Dermis microvascular lymphatic vessel endothelial cell (primary cell): ENCODE measurements at places on chromosomes 5 and 9.

DNA sequence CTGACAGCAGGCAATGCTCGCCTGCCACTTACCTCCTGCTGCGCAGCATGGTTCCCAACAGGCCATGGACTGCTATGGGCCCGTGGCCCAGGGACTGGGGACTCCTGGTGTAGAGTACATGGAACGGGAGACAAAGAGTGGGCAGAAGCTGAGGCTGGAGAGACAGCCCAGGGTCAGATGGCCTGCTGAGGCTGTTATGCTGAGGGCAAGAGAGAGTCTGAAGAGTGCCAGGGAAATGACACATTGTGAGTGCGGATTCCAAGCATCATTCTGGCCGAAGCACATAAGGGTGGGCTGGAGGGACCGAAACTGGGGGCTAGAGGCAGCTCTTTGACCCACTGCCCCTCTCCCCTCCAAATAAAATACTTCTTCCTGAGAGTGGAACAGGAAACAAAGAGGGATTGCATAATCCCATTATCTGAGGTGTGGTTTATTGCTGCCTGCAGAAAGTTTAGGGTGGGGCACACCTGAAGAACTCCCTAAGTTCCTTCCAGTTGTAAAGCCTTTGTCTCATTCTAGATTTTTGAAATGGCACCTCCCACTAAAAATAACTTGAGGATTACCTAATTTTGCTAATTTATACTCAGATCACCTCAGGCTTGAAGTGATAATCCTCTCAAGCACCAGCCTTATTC is 158.1 kb downstream of the ATP10B start:
- no peak for DNase-seq

DNA sequence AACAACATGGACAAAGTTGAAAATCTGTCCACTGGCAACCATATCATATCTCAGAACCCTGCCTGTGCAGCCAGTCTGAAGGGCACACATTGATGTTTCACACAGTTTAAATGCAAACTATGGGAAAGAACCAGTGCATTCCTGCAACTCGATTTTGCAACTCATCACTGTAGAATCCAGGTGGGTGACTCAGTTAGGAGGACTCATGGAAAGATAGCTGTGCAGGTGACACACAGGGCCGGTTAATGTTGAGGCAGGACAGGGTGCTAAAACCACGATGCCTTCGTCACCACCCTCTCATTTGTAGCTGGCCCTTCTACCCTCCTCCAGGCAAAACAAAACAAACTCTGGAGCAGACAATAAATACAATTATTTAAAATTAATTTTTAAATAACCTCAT is 62.8 kb downstream of the TLE1 start:
- DNase-seq = no peak

GRCh38 chr5:127832067-127832466 is 128.9 kb downstream of the CCDC192 start:
- no peak for DNase-seq

GRCh38 chr5:123787635-123788034 is 275.7 kb downstream of the CSNK1G3 start:
- DNase-seq = no peak

- peak; percentile 59 for DNase-seq
Measured at GRCh38 chr9:105414947-105415661, 32.7 kb upstream of the FSD1L start.

DNA sequence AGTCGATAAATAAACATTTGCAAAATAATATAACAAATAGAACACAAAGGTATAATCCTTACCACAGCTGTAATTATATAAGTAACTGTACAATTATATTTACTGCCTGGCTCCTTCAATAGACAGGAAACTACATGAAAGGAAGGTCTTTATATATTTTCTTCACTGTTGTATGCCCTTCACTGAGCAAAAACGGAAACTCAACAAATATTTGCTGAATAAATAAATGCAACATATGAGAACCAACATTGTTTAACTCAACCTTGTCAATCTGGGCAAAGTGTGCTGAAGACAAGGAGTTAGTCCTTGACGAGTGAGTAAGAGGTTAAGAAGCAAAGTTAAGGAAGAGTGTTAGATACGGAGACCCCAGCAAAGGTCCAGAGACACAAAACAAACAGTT is 22.6 kb downstream of the PSMD5 start:
- no peak for DNase-seq

- DNase-seq = peak; percentile 58
Measured at GRCh38 chr9:36470643-36471290, 70.7 kb upstream of the RNF38 start.

GRCh38 chr5:39526914-39527477 is 102.2 kb upstream of the DAB2 start:
- peak; percentile 82 for DNase-seq

GRCh38 chr5:158640593-158640980 is 459.1 kb downstream of the EBF1 start:
- DNase-seq = no peak

- no peak for DNase-seq
Measured at GRCh38 chr9:126642839-126643238, 29.1 kb downstream of the LMX1B start.

- peak; percentile 62 for DNase-seq
Measured at GRCh38 chr9:22237497-22238363, 208.9 kb upstream of the DMRTA1 start.

DNA sequence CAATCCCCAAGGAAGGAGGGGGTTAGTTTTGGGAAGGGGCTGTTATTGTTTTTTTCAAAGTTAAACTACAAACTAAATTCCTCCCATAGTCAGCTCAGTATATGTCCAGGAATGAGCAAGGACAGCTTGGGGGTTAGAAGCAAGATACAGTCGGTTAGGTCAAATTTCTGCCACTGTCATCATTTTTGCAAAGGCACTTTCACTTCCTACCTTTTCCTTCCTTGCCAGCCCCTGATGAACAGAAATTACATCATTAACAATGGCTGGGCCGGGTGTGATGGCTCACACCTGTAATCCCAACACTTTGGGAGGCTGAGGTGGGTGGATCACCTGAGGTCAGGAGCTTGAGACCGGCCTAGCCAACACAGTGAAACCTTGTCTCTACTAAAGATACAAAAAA is 51.5 kb upstream of the HRH2 start:
- no peak for DNase-seq

DNA sequence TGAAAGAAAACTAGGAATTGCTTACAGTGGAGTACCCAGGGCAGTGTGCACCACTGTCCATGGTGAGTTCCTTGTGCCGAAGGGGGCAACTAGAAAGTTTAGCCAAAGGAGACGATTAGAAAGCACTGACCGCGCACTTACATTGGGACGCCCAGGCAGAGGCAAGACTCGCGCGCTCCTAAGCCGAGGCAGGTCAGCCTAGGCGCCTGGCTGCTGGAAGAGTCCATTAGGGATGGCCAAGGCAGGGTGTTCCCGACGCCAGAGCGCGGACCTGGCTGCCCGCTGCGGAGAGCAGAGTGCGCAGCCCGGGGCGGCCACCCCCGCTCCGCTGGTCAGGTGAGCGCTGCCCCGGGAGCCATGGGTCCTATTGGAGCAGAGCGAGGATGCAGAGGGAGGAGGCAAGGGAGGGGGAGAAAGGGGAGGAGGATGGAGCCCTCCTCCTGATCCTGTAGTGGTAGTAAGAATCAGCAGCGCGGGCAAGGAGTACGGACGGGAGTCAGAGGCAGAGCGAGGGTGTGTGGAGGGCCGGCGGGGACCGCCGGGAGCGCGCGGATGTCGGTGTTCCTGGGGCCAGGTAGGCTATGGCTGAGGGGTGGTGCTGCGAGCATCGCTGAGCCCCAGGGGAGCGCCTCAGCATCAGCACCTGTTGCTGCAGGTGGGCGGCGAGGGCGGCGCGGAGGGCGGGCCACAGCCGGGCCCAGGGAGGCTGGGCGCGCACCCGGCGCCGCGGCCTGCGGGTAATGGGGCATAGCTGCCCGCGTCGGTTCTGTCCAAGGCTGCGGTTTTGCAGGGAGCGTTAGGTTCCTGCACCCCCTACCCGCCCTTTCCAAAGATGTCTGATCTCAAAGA is at the start of gene ADGRV1:
ADGRV1 (plus strand) TSS at position 454 of the 849 bp plus-strand sequence; CDS start at position 553, 99 bp downstream.
- DNase-seq = peak; percentile 41

GRCh38 chr5:61397238-61397637 is 65.2 kb downstream of the ZSWIM6 start:
- no peak for DNase-seq

DNA sequence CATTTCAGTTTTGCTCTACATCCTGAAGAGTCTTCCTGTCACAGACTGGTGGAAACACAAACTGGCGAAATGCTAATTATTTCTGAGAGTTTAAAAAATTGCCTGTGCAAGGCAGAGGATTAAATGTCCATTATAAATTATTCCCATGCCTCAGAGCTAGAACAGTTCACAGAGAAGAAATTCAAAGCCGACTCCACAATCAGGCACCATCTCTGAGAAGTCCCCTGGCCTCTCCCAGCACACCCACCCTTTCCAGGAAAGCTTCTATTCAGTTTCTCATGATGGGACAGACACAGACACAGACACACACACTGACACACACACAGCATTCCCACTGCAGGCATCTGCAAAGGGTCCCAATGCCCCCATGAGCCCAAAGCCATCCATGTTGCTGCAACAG is 253.1 kb downstream of the DENND1A start:
- DNase-seq = no peak

DNA sequence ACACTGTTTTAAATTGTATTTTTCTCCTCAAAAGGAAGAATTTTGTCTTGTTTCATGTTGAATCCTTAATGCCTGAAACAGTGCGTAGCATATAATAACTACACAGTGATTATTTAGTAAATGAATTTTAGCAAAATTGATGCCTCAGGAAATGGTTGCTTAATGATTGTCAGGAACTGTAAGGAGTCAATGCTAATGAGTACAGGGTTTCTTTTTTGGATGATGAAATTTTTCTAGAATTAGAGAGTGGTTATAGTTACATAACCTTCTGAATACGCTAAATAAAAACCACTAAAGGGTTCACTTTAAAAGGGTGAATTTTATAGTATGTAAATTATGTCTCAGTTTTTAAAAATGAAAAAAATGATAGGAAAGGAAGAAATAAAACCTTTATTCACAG is 14.9 kb downstream of the FAM151B start:
- no peak for DNase-seq

GRCh38 chr9:114583371-114584155 is 4.0 kb upstream of the ATP6V1G1 start:
- DNase-seq = no peak

GRCh38 chr9:133513214-133514100 is 11.3 kb downstream of the MYMK start:
- no peak for DNase-seq

DNA sequence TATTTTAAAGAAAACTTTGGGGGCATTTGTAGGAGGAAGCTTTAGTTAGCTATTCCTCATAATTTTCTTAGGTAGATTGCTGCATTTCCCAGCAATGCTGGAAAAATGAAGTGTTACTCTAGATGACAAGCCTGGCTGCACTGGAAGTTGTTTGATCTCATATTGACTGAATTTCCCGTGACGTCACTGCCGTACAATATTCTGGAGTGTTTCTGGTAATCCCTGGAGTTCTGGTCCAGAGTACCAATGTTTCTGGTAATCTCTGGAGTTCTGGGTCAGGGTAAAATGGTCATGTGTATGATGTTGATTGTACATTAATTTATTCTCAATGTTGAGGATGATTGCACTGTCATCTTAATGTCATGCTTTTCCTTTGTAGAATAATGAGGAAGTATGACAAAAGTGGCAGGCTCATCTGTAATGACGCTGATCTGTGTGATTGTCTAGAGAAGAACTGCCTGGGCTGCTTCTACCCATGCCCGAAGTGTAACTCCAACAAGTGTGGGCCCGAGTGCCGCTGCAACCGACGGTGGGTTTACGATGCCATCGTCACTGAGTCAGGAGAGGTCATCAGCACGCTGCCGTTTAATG is 26.2 kb downstream of the ARL14EPL start:
- no peak for DNase-seq

DNA sequence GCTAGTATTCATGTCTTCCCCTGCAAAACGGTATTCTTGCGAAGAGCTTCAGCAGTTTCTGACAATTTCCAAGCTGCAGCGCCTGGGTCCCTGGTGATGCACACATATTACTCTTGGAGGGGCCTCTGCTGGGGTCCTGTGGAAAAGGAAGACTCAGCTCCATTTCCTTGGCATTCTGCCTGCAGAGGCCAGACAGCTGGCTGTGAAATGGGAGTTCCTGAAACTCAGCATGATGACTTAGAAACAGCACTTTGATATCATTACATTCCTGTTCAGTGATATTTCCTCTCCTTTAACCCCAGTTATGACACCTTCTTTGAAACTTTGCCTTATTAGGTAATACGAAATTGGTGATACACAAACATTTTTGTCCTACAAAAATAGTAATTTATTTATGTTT is 98.5 kb downstream of the APBA1 start:
- DNase-seq = peak; percentile 86

- DNase-seq = no peak
Measured at GRCh38 chr9:86721226-86721781, 226.0 kb downstream of the GAS1 start.

- DNase-seq = no peak
Measured at GRCh38 chr9:117951127-117951526, 246.9 kb downstream of the TLR4 start.

- no peak for DNase-seq
Measured at GRCh38 chr5:90477621-90478215, 3.1 kb downstream of the POLR3G start.

GRCh38 chr5:155678371-155678770 is 648.6 kb upstream of the SGCD start:
- no peak for DNase-seq

DNA sequence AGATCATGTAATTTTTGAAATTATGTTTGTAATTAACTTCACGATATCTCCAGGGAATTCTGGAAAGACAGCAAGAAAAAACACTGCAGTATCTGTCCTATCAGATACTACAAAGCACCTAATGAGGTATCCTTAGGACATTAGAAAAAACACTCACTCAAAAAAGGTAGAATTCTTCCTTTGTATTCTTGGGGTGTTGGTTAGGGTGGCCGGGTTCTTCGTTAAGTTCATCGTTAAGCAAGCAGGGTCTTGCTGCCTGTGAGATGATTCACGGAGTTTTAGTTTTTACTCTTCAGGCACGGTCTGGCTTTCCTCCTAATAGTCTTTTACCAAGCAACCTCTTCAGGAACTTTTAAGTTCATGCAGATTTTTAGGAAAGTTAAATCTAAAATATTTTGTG is 91.4 kb upstream of the IRX4 start:
- DNase-seq = no peak

DNA sequence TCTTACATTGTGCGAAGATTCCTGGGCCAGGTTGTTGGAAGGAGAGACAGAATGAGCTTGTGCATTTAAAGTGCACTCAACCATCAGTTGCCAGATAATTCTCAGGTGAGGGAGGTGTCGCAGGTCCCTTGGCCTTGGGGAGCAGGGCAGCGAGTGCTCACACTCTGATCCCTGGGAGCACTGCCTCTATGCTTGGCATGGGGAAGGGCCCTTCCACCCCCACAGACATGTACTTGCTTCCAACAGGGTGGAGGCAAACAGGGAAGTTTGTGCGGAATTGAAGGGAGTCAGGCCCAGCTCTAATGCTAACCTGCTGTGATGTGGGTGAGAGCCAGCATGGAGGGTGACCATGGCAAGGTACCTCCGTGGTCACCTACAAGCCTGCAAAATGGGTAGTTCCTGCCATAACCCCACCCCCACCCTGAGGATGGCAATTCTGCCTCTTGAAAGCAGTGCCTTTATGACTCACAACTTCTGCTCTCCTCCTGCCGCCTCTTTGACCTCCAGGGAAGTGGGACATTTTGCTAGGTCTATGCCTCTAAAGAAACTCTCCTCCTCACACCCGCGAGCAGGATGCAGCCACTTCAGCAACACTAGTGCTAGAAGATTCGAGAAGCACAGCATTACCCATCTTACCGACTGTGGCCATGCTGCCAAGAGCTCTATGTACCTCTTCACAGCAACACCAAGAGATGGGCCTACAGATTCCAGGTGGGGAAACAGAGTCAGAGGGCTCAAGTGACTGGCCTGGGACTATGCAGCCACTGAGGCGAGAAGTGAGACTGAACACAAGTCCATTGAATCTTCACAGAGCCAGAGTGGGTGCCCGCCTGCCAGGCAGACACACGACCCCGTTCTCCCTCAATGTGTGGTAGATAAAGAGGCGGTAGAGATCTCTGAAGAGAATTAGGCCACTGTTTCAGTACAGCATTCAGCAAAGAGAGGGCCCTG is 22.1 kb upstream of the SLC25A51 start:
- no peak for DNase-seq
